Dermis microvascular lymphatic vessel endothelial cell (primary cell): ENCODE measurements at places on chromosomes 13 and 19. TPM values are rescaled to one million over a fixed set of nuclear protein-coding genes. Genes with fewer than 3 reads are reported as not detected.

Gene ZNF728
- total RNA-seq: not detected in 2 replicates

Gene IGFL2
- total RNA-seq: not detected in 2 replicates

Gene C5AR1
- not detected in 2 replicates for total RNA-seq

Gene ZNF90
- total RNA-seq: 0.63 and 0.77 TPM in 2 replicates

Gene TMEM59L
- under 0.01 TPM in 1 of 2 replicates, not detected in the other for total RNA-seq

Gene MEIS3
- 0.13 and 0.26 TPM in 2 replicates for total RNA-seq

Gene CABP5
- total RNA-seq: not detected in 2 replicates

Gene FUT6
- total RNA-seq: not detected in 2 replicates

Gene OLFM2
- 0.39 and 1.1 TPM in 2 replicates for total RNA-seq

Gene ADAMTSL5
- total RNA-seq: not detected in 2 replicates
